Smooth muscle cell of trachea (primary cell): ENCODE measurements at places on chromosomes 2 and 18. TPM values are rescaled to one million over a fixed set of nuclear protein-coding genes. Genes with fewer than 3 reads are reported as not detected.

Gene CASP8
- total RNA-seq, result 22.0 and 37.1 TPM in 2 replicates

Gene EFR3B
- total RNA-seq, result 0.73 and 0.83 TPM in 2 replicates

Gene RESP18
- total RNA-seq, result not detected in 2 replicates

Gene PIEZO2
- 0.87 and 3.0 TPM in 2 replicates for total RNA-seq

Gene ABCB11
- under 0.01 TPM in 1 of 2 replicates, not detected in the other for total RNA-seq
